ENCODE measurements at places on chromosomes 5 and 9. TPM values are rescaled to one million over a fixed set of nuclear protein-coding genes. Genes with fewer than 3 reads are reported as not detected.

The DYNC2I2 gene
- total RNA-seq: 57.2 TPM

The FBP1 gene
- total RNA-seq: 13.2 TPM

The CAMK4 gene
- 2.6 TPM for total RNA-seq

The ARHGEF39 gene
- total RNA-seq: 1.5 TPM

The GOLPH3 gene
- total RNA-seq: 74.5 TPM

The BRINP1 gene
- total RNA-seq: 0.14 TPM

The RPP25L gene
- 13.6 TPM for total RNA-seq

The COL27A1 gene
- 19.4 TPM for total RNA-seq

The SYK gene
- not detected for total RNA-seq
